ENCODE measurements at places on chromosomes 4 and X.

GRCh38 chr4:181507938-181508337, 735.3 kb upstream of the TENM3 start:
- no peak for DNase-seq

- DNase-seq: no peak
Measured at GRCh38 chr4:155402941-155403340, 26.2 kb upstream of the MAP9 start.

DNA sequence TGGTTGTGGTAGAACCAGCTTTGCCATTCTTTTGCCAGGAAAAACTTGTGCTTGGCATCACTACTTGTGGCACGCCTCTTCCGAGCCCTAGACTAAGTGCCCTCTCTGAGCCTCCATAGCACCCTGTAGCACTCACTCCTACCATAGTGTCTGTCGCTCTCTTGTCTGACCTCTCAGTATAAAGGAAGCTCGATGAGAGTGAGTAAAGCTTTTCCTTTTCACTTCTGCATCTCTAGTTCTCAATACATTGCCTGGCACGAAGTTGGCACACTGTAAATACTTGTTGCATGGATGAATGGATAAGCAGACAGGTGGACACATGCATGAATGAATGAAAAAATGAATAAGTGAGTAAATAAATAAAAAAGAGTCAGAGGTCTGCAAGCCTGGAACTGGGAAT, 48.3 kb downstream of the TLR10 start:
- no peak for DNase-seq

- no peak for DNase-seq
Measured at GRCh38 chr4:3239303-3239702, 9.7 kb upstream of the MSANTD1 start.

DNA sequence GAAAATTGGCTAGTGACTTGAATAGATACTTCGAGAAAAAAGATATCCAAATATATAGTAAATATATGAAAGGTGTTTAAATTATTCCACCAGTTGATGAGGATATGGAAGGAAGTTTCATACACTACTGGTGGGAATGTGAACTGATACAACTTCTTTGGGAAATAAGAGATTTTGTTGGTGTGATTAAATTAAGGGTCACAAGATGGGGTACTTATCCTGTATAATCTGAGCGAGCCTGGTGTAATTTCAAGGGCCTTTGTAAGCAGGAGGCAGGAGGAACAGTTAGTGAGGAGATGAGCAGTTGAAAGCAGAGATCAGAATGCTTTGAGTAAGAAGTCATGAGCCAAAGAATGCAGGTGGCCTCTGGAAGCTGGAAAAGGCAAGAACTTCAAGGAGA, 192.2 kb downstream of the KCTD8 start:
- no peak for DNase-seq

GRCh38 chr4:87967193-87967592, 8.3 kb upstream of the SPP1 start:
- no peak for DNase-seq

DNA sequence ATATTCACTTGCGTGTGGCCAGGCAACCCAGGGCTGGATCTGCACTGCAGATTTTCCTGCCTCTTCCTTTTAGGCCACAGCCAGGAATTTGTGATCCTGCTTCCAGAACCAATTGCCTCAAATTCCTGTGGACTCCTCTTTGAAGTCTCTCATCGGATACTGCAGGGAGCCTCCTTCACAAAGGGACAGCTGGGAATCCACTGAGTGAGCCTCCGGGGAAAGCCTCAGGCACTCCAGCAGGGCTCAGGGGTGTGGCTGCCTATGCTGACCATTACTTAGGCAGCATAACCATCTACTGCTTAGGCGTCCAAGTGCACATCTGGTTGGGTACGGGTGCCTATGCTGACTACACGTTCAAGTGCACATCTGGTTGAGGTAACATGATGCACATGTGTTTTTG, 321.5 kb downstream of the NLGN4X start:
- DNase-seq: no peak

DNA sequence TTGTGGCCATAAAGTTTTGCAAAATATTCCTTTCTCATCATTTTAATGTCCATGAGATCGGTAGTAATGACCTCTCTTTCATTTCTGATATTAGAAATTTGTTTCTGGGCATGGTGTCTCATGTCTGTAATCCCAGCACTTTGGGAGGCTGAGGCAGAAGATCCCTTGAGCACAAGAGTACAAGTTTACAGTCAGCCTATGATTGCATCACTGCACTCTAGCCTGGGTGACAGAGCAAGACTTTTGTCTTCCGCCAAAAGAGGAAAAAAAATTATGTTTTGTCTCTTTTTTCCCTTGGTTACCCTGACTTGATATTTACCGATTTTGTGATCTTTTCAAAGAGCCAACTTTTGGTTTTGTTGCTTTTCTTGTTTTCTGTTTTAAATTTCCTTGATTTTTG, 10.8 kb upstream of the NKAP start:
- DNase-seq: no peak

DNA sequence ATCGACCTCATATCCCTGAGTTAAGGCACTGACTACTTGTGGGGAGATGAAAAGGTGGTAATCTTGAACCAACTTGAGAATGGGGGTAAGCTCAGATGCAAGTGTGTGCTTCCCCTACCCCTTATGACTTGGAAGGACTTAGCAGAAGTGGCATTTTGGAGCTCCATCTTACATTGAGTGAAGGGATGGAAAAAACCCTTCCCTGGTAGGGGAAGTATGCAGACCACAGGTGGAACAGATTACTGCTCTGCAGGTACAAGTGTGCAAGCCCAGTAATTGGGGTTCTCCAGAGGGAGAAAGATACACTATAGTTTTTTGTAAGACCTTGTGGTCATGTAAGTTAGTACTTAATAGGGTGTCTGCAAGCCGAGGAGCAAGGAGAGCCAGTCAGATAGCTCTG, 12.2 kb upstream of the WDR1 start:
- DNase-seq: no peak

DNA sequence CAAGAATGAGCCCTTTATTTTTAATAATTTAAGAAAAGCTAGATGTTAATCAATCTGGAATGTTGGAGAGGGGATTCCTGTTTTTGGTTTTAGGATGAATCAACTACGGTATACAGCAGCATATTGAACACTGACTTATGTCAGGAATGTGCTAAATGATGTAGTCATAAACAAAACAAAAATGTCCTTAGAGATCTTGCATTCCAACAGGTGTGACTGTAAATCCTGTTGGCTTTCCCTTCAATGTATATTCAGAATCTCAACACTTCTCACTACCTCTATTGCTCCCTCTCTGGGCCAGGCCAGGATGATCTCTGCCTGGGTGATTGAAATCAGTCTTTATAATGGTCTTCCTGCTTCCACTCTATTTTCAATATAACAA, 37.8 kb upstream of the BDH2 start:
- DNase-seq: no peak

GRCh38 chrX:4627414-4627813, 914.0 kb upstream of the PRKX start:
- no peak for DNase-seq

- DNase-seq: no peak
Measured at GRCh38 chr4:64617800-64618199, 208.6 kb upstream of the TECRL start.

- no peak for DNase-seq
Measured at GRCh38 chr4:14790494-14790893, 211.8 kb upstream of the CPEB2 start.

DNA sequence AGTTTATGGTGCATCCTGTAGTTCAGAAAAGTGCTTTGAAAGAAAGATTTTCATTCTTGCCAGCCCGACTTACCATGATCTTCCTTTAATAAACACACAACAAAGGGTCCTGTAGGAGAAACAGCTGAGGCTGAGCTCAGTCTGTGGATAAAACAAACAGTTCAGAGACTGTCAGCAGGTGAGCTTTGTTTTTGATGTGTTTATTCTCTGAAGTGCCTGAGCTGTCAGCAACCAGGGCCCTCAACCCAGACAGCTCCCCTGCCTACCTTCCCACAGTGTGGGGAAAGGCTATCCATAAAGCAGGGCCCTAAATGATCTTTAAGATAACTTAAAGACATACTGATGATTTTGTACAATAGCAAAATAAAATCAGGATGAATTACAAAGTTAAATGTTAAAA, 459.2 kb upstream of the GALNT7 start:
- DNase-seq: no peak

- no peak for DNase-seq
Measured at GRCh38 chr4:109969919-109970318, 57.2 kb downstream of the EGF start.

- DNase-seq: no peak
Measured at GRCh38 chr4:39045827-39046221, 13.6 kb upstream of the TMEM156 start.

DNA sequence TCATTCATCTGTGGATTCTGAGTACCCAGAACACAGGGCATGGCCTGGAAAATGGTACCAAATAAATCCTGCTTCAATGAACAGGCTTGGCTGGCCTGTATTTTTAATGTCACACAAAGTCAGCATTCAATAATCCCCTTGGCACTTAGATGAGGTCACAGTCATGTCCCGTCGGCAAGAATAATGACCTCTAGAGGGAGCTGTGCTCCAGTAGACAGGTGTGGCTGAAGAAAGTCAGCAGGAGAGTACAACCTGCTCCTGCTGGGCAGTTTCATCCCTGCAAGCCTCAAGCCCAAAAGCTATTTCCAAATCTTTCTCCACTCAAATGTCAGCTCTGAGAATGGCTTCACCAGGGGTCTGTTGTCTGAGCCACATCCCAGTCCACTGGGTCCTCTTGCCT, 404.0 kb upstream of the F9 start:
- DNase-seq: no peak

- peak; percentile 73 for DNase-seq
Measured at GRCh38 chrX:11664211-11665167, 1.2 kb downstream of the ARHGAP6 start.

DNA sequence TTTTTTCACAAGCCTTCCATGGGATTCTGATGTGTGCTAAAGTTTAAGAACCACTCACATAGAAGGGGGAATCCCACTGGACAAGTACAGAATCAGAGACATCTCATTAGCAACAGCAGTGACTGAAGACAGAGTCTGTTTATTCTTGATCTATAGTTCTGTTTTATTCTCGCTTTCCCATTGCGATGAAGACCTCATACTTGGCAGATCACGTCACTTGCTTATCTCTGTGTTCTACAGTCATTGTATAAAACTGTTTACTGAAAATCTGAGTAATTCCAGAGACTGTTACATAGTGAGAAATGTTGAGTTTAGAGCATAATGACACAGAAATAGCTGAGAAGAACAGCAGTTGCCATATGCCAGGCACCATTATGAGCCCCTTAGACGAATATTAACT, 185.5 kb downstream of the PTTG2 start:
- DNase-seq: no peak

GRCh38 chr4:1866189-1866661, 5.0 kb upstream of the NSD2 start:
- DNase-seq: no peak
